ENCODE measurements at places on chromosomes 16 and 17.

DNA sequence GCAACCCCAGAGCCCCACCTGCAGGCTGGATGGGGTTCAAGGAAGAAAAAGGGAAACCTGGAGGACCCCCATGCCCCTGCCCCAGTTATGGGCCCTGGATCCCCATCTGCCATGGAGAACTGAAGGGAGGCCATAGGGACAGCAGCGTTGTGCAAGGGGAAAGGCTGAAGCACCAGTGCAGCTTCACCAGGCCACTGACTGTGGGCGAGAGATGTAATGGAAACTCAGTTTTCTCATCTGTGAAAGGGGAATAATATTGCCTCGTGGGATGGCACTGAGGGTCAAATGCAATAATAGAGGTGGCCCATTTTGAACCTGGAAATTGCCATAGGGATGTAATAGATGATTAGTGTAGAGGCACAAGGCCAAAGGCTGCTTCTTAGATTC lies 9.9 kb upstream of the TSPOAP1 start:
- no peak for DNase-seq

DNA sequence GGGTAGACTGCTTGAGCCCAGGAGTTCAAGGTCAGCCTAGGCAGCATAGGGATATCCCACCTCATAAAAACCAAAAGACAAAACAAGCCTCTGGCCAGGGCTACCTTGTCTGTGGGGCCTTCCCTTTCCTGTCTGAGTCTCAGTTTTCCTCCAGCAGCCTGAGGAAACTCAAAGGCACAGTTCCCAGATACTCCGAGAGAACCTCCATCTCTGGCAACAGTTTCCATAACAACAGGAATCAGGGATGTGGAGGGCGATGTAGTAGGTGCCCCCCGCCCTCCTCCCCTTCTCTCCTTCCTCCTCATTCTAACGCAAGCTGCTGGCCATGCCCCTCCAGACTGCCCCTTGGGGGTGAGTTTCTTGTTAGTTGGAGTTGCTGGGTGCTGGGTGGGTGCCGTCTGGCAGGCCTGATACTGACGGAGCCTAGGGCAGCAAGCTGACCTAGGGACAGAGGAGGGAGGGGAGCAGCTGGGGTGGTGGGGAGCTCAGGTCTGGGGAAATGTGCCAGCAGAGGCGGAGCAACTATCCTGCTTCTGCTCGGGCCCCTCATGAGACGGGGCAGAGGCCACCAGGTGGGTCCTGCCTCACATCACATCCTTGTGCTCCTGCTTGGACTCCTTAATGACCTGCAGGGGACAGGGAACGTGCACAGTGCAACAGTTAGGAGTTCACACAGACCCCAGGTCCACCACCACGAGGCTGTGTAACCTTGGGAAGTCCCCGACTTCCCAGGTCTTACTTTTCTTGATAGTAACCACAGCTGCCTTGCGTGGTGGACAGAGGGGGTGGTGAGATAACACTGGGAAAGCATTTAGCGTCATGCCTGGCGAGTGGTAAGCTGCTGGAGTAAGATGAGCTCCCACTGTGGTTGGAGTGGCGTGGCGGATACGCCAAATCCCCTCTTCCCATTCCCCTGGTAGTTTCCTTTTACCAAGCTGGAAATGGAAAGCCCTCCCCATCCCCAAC lies 7.8 kb upstream of the EFTUD2 start:
- peak; percentile 83 for DNase-seq

DNA sequence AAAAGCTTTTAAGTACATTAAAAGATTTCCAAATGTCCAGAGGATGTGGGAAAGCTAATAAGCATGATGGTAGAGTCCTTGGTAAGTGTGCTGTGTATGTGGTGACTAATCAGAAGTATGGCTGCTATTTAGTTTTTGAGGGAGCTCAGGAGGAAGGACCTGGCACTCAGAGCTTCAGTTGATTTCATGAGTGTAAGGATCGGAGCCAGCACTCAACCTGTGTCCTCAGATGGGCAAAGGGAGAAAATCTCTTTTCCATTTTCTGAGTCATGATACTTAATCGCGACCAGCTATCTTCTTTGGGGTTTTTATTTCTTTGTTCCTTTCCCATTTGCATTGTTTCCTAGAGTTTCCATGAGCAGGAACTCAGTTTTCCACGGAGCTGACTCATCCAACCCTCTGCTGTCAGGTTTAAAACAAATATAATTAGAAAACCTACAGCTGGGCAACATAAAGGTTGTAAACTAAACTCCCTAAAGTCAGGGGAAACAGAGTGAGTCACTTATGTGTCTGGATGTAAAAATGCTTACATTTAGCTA lies 125.4 kb downstream of the MAP2K6 start:
- DNase-seq, result no peak

- DNase-seq, result no peak
Observed at GRCh38 chr17:77565166-77565565, 393.3 kb upstream of the TNRC6C start.

DNA sequence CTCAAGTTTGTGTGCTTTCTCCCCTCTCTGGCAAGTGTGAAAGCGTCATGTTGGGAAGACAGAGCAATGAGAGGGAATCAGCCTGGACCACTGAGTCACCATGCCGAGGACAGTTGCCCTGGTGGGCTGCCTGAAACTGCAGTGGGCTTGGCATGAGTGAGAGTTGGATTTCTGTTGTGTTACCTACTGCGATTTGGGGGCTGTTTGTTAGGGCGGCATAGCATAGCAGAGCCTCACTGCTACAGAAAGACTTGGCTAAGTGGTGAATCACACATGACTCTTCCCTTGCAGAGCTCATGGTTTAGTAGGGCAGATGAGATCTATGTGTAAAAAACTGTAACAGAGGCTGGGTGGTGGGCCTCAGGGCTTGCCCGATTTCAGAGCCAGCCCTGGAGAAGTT lies 324.6 kb downstream of the C16orf95 start:
- DNase-seq, result no peak
